Nephron progenitor cell (in vitro differentiated cells): ENCODE measurements at places on chromosomes 11 and 22.
A peak's percentile ranks its signal among the peaks of the same experiment; 100 is the strongest.

GRCh38 chr11:115606498-115607220 lies 102.4 kb upstream of the CADM1 start:
- no peaks in the 10 kb centered on the region for H3K27me3 ChIP-seq
- no peak for DNase-seq
- peak overlapping the region; percentile 34 for H3K27ac ChIP-seq
- no peak overlapping the region for H3K4me3 ChIP-seq
- H3K36me3 ChIP-seq, result no peaks in the 10 kb centered on the region
- H3K4me1 ChIP-seq, result peaks cover 70% of the 10 kb centered on the region

- no peak overlapping the region for H3K27ac ChIP-seq
- H3K4me3 ChIP-seq, result no peak overlapping the region
- peaks cover 6% of the 10 kb centered on the region for H3K27me3 ChIP-seq
- no peaks in the 10 kb centered on the region for H3K4me1 ChIP-seq
Measured at GRCh38 chr11:84588131-84588829, 1038.9 kb downstream of the DLG2 start.

DNA sequence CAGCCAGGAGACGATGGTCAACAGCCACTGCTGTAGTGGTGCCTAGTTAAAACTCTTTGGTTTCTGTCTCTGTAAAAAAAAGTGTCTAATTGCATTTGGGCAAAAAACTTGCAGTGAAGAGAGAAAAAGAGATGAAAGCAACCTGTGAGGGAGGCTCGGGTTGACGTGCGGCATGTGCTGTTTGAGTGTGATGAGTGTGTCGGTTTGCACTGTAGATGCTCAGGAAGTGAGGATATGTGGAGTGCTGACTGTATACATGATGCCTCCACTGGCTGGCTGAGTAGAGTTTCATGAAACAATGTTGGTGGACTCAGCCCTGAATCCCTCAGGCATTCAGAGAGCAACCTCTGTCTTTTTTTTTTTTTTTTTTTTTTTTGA lies 4.3 kb upstream of the DGCR6L start:
- H3K36me3 ChIP-seq, result no peaks in the 10 kb centered on the region
- H3K27me3 ChIP-seq, result peaks cover 10% of the 10 kb centered on the region
- no peak overlapping the region for H3K27ac ChIP-seq

DNA sequence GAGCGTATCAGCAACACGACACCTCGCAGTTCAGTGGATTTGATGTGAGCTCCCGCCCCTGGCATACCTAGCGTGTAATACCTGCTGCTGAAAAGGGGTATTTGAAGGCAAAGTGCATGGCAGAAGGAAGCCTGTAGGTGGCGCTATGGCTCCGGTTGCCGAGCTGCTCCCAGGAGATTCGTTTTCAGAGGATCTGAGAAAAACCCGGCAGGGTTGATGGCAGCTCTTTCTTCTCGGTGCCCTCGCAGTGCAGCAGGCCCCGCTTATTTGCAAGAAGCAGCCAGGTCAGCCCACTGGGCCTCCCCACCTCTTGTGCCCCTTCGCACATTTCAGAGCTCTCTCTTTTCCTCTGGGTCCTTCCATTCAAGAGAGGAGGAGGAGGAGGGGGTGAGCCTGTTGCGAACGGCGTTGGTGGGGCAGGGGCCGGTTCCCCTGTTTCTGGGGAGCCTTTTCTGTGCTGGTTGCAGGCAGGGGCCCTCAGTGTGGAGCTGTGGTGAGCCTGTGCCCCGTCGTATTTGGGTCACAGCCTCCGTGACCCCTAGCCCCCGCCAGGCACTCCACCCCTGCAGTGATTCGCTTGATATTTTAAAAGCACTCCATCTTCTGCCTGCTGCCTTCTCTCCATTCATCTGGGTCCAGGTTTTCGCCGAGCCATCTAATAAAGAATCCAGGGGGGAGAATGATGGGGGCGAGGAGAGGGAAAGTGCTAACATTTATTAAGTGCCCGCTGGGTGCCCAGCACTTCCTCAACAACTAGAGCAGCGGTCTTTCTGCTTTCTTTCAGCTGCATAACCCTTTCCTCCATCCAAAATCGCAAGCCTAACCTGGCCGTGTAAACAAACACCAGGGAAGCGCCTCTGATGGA lies 85.3 kb upstream of the SYT13 start:
- no peaks in the 10 kb centered on the region for H3K36me3 ChIP-seq
- H3K4me1 ChIP-seq, result peaks cover 27% of the 10 kb centered on the region
- H3K4me3 ChIP-seq, result peak overlapping the region; percentile 44
- DNase-seq, result peak; percentile 90
- H3K27ac ChIP-seq, result no peak overlapping the region

DNA sequence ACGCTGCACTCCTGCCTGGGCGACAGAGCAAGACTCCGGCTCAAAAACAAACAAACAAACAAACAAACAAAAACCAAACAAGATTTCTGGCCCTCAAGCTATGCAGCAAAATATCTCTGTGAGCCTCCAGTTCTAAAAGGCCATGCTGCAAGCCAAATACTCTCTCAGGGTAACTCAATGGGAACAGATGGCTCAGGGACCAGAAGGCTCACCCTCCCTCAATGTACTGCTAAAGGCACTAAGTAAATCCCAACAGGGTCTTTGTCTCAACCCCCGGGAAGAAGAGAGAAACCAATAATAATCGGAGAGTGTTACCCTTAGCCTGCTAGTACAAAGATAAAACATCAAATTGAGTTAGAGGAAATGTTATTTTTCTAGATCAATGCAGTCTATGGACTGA lies 119.7 kb upstream of the ZC3H12C start:
- no peaks in the 10 kb centered on the region for H3K4me1 ChIP-seq
- H3K27me3 ChIP-seq, result no peaks in the 10 kb centered on the region
- H3K4me3 ChIP-seq, result no peak overlapping the region
- no peak for DNase-seq
- peak overlapping the region; percentile 63 for H3K27ac ChIP-seq

DNA sequence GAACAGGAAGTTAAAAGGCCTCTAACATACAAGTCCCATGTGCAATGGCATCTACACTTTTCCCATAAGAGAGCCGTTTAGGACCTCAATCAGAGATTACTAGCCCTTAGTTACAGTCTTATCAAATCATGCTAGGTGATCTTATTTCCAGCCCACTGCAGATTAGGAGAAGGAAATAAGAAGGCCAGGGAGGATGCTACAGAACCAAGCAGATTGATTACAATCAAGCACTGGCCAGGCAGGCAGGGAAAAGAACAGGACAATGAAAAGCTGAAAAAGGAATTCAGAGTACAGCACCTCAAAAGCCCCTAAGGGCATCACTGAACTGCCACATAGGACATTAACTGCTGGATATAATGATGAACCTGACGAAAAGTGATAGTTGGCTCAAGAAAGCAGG lies 73.0 kb downstream of the CLPB start:
- H3K4me1 ChIP-seq, result peaks cover 46% of the 10 kb centered on the region
- no peak overlapping the region for H3K27ac ChIP-seq
- H3K36me3 ChIP-seq, result peaks cover 22% of the 10 kb centered on the region
- DNase-seq, result no peak

DNA sequence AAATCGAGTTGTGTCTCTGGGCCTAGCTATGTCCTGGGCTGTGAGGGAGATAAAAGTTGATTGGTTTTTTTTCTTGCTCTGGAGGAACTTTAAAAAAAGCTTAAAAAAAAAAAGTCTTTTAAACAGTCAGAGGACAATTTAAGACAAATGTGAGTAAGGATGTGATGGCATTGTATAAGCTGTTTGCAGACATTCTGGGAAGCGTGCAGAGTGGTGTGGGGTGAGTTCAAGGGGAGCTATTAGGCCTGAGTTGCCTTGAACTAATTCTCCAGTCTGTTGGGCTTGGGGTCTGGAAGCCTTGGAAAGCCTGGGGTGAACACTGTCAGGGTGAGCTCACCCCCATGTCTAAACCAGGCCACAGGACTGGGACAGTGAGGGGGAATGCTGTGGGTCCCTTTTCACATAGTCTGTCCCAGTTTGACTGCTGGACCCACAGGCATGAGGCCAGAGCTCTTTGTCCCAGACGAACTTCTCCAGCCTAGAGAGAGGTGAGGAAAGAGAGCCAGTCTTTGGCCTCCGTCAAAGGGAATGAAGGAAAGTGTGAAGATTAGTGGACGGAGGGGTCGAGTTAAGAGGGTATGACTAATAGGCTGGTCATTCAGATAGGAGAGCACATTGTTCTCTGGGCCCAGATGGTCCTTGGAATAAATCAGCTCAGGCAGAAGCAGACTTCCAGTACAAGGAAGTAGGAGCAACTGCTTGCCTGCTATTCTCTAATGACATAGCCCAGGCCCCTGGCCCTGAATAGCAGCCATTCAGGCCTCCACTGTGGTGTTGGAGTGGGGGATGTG lies 76.4 kb upstream of the NNMT start:
- H3K4me3 ChIP-seq, result no peak overlapping the region
- peaks cover 60% of the 10 kb centered on the region for H3K4me1 ChIP-seq
- DNase-seq, result no peak
- peak overlapping the region; percentile 97 for H3K27ac ChIP-seq
- peaks cover 6% of the 10 kb centered on the region for H3K36me3 ChIP-seq

DNA sequence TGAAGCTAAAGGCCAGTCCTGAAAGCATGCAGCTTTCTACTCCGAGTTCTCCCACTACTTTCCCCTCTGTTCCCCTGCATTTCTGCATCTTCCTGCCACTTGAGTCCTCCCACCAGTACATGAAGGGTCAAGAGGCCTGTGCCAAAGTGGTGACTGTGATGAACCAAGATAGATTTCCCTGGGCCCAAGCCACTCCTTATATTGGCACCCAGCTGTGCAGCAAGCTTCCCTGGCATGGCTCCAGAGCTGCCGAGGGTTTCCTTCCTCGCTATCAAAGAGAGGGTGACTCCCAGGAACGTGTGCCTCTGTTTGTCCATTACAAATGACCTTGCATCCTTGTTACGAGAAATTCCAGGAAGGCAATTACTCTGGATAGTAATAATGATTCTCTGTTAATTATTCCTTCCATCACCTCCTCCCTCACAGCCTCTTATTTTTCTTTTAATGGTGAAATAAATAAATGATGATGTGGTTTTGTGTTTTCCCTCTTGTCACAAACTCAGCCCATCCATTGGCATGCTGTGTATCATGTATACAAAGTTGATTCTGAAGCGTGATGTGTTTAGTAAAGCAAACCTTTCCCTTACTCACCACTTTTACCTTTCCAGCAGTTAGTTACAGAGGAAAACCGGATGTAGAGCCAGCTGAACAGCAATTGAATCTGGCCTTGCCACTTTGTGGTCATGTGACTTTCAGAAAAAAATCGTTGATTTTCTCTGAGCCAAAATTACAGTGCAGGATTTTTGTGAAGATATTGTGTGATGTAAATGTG lies 8.3 kb downstream of the SRSF8 start:
- no peak overlapping the region for H3K27ac ChIP-seq
- peaks cover 6% of the 10 kb centered on the region for H3K36me3 ChIP-seq
- H3K27me3 ChIP-seq, result peaks cover 25% of the 10 kb centered on the region
- H3K4me3 ChIP-seq, result no peak overlapping the region
- peaks cover 8% of the 10 kb centered on the region for H3K4me1 ChIP-seq

DNA sequence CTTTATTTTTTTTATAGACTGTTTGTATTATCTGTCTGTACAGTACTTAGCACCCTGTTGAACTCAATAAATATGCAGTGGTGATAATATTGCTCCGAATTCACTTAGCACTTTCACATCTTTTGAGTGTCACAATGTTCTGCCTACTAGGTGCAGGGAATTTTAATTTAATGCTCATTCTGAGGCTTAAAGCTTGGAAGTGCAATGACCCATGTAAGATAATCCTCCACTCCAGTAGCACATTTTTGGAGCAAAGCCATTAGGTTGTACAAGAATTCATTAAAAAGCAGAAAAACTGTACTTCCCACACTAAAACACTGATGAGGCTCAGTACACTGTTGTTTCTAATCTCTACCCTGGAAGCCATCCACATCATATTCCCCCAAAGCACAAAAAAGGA lies 255.3 kb upstream of the MTNR1B start:
- H3K36me3 ChIP-seq, result peaks cover 12% of the 10 kb centered on the region
- DNase-seq, result no peak
- H3K27ac ChIP-seq, result no peak overlapping the region
- peaks cover 5% of the 10 kb centered on the region for H3K27me3 ChIP-seq
- H3K4me3 ChIP-seq, result no peak overlapping the region
- peaks cover 16% of the 10 kb centered on the region for H3K4me1 ChIP-seq

DNA sequence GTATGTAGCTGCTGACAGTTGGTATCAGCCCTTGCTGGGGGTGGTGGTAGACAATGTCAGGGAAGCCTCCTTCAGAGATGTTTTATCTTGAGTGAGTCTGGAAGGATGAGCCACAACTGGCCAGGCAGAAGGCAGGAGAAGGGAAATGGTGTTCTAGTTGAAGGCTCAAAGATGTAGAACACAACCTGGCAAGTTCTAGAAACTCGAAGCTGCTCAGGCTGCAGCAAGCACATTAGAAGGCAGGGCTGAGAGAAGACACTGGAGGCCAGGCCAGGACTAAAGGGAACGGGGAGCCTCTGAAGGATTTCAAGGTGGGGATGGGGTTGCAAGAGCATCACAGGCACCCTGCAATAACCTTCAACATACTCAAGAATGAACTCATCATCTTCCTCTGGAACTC lies 40.4 kb downstream of the USP35 start:
- H3K27me3 ChIP-seq, result no peaks in the 10 kb centered on the region
- no peak overlapping the region for H3K4me3 ChIP-seq
- H3K4me1 ChIP-seq, result peaks cover 14% of the 10 kb centered on the region
- peaks cover 10% of the 10 kb centered on the region for H3K36me3 ChIP-seq
- no peak overlapping the region for H3K27ac ChIP-seq

DNA sequence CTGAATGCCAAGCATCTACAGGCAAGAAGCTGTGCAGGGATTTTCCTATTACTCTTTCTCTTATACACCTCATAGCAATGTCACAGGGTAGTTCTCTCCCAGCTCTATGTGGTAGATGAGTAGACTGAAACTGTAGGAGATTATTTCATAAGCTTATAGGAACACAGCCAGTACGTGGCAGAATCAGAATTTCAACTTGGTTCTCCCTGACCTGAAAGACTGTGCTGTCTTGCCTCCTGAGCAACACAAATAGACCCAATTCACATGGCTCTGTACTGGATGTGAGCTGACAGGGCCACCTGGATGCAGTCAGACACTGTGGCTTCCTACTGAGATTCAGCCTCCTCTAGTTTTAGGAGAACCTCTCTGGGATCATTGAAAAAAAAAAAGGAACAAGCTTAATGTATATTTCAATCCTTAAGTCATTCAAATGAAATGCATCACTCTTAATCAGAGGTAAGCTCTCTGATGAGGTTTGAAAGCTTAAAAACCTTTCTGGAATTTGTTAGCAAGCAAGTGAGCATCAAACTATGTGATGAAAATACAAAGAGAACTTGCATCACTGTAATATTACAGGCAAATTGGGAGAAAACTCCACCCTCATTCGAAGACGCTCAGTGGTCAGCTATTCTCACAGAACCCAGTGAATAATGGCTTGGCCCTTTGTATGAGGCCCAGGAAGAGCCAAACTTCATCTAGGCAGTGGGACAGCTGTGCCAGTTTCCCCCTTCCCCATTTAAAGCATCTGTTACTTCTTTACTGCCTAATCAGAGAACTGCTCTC lies 1039.3 kb downstream of the NTM start:
- peaks cover 59% of the 10 kb centered on the region for H3K27me3 ChIP-seq
- peaks cover 5% of the 10 kb centered on the region for H3K4me1 ChIP-seq
- DNase-seq, result no peak
